ENCODE measurements at places on chromosomes 12 and 14.

- DNase-seq, result no peak
Observed at GRCh38 chr12:69984241-69984640, 159.2 kb downstream of the MYRFL start.

DNA sequence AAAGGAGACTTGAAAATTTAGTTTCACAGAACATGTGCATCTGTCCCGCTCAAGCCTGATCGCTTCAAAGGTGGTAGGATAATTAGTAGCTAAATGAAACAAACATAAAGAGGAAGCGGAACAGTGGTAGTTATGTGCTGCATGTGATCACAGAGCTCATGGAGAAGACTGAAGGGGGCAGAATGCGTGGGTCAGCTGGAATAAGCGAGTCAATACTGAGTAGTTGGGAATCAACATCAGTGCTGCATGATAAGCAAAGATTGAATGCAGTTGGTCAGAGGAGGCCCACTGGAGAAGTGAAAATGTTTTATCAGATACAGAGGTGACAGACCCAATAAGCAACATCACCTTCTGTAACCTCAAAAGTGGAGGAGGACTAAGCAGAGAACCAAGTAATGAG lies 95.1 kb upstream of the RFX4 start:
- no peak for DNase-seq

- no peak for DNase-seq
Observed at GRCh38 chr14:42428996-42429395, 822.3 kb downstream of the LRFN5 start.

GRCh38 chr14:104937694-104938365 lies 13.2 kb downstream of the PLD4 start:
- DNase-seq, result no peak

DNA sequence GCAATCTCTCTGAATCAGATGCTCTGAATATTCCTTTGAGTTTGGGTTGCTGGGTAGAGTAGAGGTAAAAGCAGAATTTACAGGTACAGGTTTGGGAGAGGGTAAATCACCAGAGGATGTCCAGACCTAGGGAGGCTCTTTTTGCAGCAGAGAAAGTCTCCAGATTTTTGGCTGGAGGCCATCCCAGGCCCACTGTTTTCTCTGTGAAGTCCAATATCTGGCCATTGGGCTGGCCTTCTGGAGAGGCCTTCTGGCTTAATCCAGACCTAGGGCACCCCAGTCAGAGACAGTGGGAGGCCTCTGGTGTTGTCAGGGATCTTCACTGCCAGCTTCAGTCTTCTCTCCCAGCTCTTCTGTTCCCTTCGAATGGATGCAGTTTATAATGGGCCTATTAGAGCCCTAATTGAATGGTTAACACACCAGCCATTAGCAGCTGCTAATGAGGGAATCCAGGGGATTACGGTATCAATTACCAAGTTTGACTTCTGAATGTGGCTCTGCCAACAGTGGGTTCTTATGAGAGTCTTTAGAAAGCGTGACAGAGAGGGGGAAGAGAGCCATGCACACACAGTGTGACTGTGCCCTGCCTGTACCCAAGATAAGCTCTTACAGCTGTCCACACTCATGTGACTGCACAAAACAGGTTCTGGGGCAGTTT lies 183.1 kb downstream of the EMP1 start:
- no peak for DNase-seq

DNA sequence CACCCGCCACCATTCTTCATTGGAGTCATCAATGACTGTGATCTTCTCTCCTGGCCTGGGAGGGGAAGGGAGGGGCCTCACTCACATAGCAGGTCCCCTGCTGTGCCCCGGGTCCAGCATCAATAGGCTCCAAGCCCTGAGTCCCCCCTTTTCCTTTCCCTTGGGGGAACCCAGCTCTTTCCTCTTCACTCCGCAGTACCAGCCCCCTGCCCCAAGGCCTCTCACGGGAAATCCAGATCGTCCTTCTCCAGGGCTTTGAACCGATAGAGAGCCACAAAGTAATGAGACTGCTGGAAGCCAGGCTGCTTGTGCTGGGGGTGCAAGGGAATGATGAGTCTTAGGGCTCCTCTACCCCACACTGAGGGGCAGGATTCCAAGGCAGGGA lies 6.7 kb downstream of the STAC3 start:
- no peak for DNase-seq

DNA sequence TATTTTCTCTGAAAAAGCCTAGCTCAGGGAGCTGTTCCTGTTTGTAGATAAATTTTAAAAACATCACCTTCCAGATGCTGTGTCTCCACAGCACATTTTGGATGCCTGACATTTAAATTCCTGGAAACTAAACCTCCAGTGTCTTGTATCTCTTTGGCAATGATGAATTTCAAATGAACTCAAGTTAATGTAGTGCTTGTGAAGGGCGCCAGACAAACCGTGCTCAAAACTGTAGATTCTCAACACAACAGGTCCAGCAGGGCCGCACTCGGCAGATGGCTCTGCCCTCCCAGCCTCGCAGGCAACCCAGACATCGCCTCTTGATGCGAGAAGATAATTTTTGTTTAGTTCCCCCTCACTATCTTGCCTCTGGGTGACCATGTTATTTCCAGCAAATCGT lies 432.9 kb downstream of the VRK1 start:
- no peak for DNase-seq

GRCh38 chr14:23252006-23252405 lies 14.3 kb downstream of the RNF212B start:
- DNase-seq, result no peak

Data from NCI-H446 (cell line).